Spinal cord (tissue), 10 donors: ENCODE measurements at places on chromosomes 7 and 10. TPM values are rescaled to one million over a fixed set of nuclear protein-coding genes. Genes with fewer than 3 reads are reported as not detected.

- DNase-seq: no peak
- H3K27ac ChIP-seq: no peak overlapping the region
- H3K4me1 ChIP-seq: no peaks in the 10 kb centered on the region
- no peaks in the 10 kb centered on the region for H3K27me3 ChIP-seq
- H3K4me3 ChIP-seq: no peak overlapping the region
Measured at GRCh38 chr10:42578019-42578418, 60.4 kb downstream of the ZNF33B start.

STOX1 gene
- polyA plus RNA-seq: 10.9 TPM

GRCh38 chr10:19498393-19499290 lies 317.6 kb upstream of the PLXDC2 start:
- DNase-seq: no peak
- H3K27me3 ChIP-seq: no peaks in the 10 kb centered on the region

DNA sequence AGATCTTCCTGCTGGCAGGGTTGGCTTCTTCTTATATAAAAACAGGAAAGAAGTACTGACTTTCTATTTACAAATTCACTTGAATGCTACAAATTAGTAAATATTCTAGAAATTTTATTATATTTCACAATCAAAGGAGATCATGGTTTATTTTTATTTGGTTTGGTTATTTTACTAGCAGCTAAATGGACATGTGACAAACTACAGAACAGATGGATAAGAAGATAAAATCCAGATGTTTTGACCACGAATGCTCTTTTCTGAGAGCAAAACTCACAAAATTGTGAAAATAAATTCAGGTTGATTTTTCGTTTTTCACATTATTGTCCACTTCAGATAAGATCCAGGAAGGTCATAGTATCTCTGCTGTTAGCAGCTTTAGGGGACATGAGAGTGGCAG lies 55.4 kb downstream of the CACNA2D1 start:
- H3K36me3 ChIP-seq: no peaks in the 10 kb centered on the region
- peaks cover 3% of the 10 kb centered on the region for H3K27me3 ChIP-seq
- no peak for DNase-seq
- H3K27ac ChIP-seq: no peak overlapping the region
- no peak overlapping the region for H3K4me3 ChIP-seq

- H3K4me3 ChIP-seq: no peak overlapping the region
- H3K4me1 ChIP-seq: no peaks in the 10 kb centered on the region
- no peaks in the 10 kb centered on the region for H3K36me3 ChIP-seq
- DNase-seq: no peak
- no peak overlapping the region for H3K27ac ChIP-seq
- H3K27me3 ChIP-seq: no peaks in the 10 kb centered on the region
Measured at GRCh38 chr10:76329891-76330575, 898.6 kb downstream of the LRMDA start.

DNA sequence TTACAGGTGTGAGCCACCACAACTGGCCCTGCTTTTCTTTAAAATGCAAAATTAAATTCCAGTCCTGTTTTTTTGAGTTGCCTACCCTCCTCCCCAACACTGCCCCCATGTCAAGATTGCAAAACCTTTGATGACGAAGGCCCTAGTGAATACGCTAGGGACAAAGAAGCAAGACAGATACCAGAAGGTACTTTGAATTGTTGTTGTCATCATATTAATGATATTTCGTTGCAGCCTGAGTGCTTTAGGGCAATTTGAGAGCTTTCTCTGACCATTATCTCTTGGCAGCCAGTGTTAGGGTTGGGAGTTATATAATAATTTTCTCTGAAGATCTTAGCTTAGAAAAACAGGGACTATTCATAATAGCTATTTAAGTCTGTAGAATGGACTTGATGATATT lies 7.1 kb downstream of the CCSER2 start:
- no peak overlapping the region for H3K27ac ChIP-seq
- H3K36me3 ChIP-seq: no peaks in the 10 kb centered on the region
- H3K4me3 ChIP-seq: no peak overlapping the region
- no peak for DNase-seq

- H3K4me1 ChIP-seq: peaks cover 14% of the 10 kb centered on the region
- DNase-seq: peak; percentile 11
- no peak overlapping the region for H3K27ac ChIP-seq
- H3K27me3 ChIP-seq: peaks cover 9% of the 10 kb centered on the region
- no peak overlapping the region for H3K4me3 ChIP-seq
Measured at GRCh38 chr10:117503244-117504205, 39.0 kb upstream of the EMX2 start.

- peaks cover 5% of the 10 kb centered on the region for H3K4me1 ChIP-seq
- H3K36me3 ChIP-seq: peaks cover 8% of the 10 kb centered on the region
- no peak overlapping the region for H3K27ac ChIP-seq
- no peak for DNase-seq
Measured at GRCh38 chr10:70193391-70193844, 23.1 kb upstream of the SAR1A start.

DNA sequence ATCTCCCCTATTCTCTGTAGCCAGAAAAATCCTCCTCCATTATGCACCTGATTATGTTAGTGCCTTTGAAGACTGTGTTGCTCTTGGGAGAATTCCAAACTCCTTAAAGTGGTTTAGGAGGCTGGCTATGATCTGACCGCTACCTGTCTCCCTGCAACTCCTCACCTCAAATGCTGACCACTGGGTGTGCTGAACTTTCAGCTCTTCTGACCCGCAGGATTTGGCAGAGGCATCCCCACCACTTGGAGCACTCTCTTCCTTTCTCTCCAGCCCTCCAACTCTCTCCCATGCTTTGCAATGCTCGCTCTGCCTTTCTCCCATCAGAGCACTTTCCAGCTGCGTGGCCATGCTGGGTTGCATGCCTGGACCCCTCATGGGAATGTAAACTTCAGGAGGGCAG lies 227.6 kb downstream of the RPS24 start:
- H3K27me3 ChIP-seq: no peaks in the 10 kb centered on the region
- H3K4me3 ChIP-seq: no peak overlapping the region
- H3K4me1 ChIP-seq: peaks cover 24% of the 10 kb centered on the region
- no peak for DNase-seq

DNA sequence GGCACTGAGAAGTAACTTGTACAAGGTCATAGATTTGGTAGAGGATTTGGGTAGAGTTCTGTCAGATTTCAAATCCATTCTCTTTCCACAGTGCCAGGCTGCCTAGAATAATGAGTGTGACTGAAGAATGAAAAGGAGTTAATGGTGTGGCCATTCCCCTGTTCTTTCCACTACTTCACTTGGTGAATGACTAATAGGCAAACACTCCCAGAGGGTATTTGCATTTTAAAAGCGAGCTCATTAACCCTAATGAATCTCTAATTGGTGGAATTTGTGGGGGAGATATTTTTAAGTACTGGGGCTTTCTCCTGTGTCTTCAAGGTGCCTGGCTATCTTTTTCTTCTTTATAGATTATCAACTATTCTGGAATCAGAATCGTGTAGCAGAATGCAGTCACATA lies 74.8 kb upstream of the RPA3 start:
- H3K36me3 ChIP-seq: no peaks in the 10 kb centered on the region
- no peak overlapping the region for H3K4me3 ChIP-seq
- no peaks in the 10 kb centered on the region for H3K27me3 ChIP-seq
- DNase-seq: no peak
- H3K4me1 ChIP-seq: no peaks in the 10 kb centered on the region

DNA sequence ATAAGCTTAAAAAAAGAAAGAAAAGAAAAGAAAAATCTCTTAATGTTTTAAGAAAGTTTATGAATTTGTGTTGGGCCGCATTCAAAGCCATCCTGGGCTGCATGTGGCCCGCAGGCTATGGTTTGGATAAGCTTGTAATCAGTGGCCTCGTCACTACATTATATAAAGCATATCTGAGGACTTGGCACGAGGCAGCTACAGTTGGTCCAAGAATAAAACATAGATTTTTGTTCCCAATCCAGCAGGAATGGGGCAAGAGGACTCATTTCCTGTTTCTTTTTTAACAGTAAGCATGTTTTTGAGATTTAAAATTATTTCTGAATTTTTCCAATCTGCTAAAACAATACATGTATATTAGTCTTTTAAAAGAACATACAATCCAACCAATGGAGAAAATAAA lies 28.6 kb downstream of the MCM10 start:
- H3K27me3 ChIP-seq: no peaks in the 10 kb centered on the region
- no peaks in the 10 kb centered on the region for H3K4me1 ChIP-seq
- no peak overlapping the region for H3K4me3 ChIP-seq
- no peak overlapping the region for H3K27ac ChIP-seq

- H3K4me1 ChIP-seq: no peaks in the 10 kb centered on the region
- H3K36me3 ChIP-seq: no peaks in the 10 kb centered on the region
- no peak overlapping the region for H3K4me3 ChIP-seq
- no peak for DNase-seq
- no peak overlapping the region for H3K27ac ChIP-seq
Measured at GRCh38 chr7:115600207-115600606, 430.4 kb downstream of the TFEC start.

CALN1 gene
- 23.7 TPM for polyA plus RNA-seq

DNA sequence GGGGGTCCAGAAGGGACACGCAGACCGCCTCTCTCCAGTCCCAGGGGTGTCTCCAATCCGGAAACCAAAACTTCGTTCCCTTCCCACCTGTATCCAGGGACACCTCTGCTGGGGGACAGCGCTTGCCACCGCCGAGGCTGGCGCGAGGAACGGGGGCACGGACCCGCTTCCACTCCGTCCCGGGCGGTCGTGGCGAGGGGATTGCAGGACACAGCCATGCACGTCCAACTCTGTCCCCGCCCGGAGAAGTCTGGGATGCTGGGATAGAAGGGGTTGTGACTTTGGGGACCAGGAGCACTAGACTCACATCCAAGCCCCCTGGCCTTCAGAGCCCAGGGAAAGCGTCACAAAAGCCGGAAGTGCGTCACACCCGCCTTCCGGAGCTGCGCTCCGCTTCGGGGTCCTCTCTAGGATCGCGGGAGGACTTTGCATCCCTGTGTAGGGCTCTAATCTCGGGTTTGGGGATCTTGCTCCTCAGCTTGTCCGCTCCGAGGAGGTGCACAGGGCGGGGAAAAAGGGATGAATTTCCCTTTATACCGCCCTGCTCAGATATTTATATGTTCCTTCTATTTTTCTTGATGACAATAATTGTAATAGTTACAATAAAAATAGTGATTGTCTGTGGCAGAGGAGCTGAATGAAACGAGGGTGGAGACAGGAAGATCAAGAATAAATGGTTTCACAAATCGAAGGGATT lies at the start of gene FAM200A:
Gene FAM200A, minus strand, starts transcription at position 348 of the 697 bp plus-strand sequence. CDS start 3,707 bp downstream, outside the sequence.
- H3K4me3 ChIP-seq: peak within 1 kb of the TSS; percentile 99
- H3K36me3 ChIP-seq: peaks cover 16% of the 10 kb centered on the region
- DNase-seq: peak; percentile 94
- no peaks in the 10 kb centered on the region for H3K27me3 ChIP-seq
- peak within 1 kb of the TSS; percentile 81 for H3K27ac ChIP-seq

PON1 gene
- polyA plus RNA-seq: 1.1 TPM

PKD2L1 gene
- 0.81 TPM for polyA plus RNA-seq

- H3K4me3 ChIP-seq: no peak overlapping the region
- H3K27me3 ChIP-seq: no peaks in the 10 kb centered on the region
- no peak overlapping the region for H3K27ac ChIP-seq
- DNase-seq: no peak
Measured at GRCh38 chr7:30403477-30403876, 75.1 kb downstream of the NOD1 start.

LRRD1 gene
- 0.89 TPM for polyA plus RNA-seq
